ENCODE measurements at places on chromosomes 5 and 9. TPM values are rescaled to one million over a fixed set of nuclear protein-coding genes. Genes with fewer than 3 reads are reported as not detected.

The ARID3C gene
- total RNA-seq, result not detected

The CARD9 gene
- total RNA-seq, result 1.2 TPM

The THBS4 gene
- 51.4 TPM for total RNA-seq

The PCDHGA8 gene
- total RNA-seq, result 8.5 TPM

The OSMR gene
- 11.7 TPM for total RNA-seq

The FIBCD1 gene
- 0.58 TPM for total RNA-seq

The FGFR4 gene
- total RNA-seq, result 0.93 TPM

The MELK gene
- total RNA-seq, result 0.27 TPM

The PCDHB16 gene
- 1.4 TPM for total RNA-seq

The SLC46A2 gene
- total RNA-seq, result not detected

The RABL6 gene
- 64.1 TPM for total RNA-seq

The RC3H2 gene
- 37.7 TPM for total RNA-seq

The CAMK4 gene
- 0.36 TPM for total RNA-seq

The MZB1 gene
- 0.58 TPM for total RNA-seq

The NTNG2 gene
- total RNA-seq, result 1.9 TPM

The FBXL7 gene
- total RNA-seq, result 27.7 TPM

The FXN gene
- 43.4 TPM for total RNA-seq

The ARHGEF28 gene
- 2.1 TPM for total RNA-seq

The FOXI1 gene
- not detected for total RNA-seq

The TLX3 gene
- not detected for total RNA-seq

The NUTM2F gene
- not detected for total RNA-seq

The TNFAIP8 gene
- 3.2 TPM for total RNA-seq

The MRPL22 gene
- total RNA-seq, result 78.4 TPM

The PRELID1 gene
- 40.0 TPM for total RNA-seq

The PGM5 gene
- 190 TPM for total RNA-seq

The ARRDC1 gene
- total RNA-seq, result 16.2 TPM

The ADAMTS16 gene
- not detected for total RNA-seq

The EIF4EBP3 gene
- 13.1 TPM for total RNA-seq

The RAPGEF6 gene
- total RNA-seq, result 9.6 TPM

The PCDHGB2 gene
- 8.8 TPM for total RNA-seq

The ARL14EPL gene
- not detected for total RNA-seq

The GRIN3A gene
- 0.49 TPM for total RNA-seq

The PPP1R26 gene
- total RNA-seq, result 20.9 TPM

The C8G gene
- total RNA-seq, result 3.6 TPM

The KIAA0825 gene
- total RNA-seq, result 2.2 TPM

The CREB3 gene
- 20.6 TPM for total RNA-seq

The TLR4 gene
- total RNA-seq, result 14.2 TPM

The DRD1 gene
- total RNA-seq, result not detected

The SAXO1 gene
- total RNA-seq, result 0.03 TPM

The ARHGEF39 gene
- 0.27 TPM for total RNA-seq

The PCDH1 gene
- 16.1 TPM for total RNA-seq

The SCGB3A2 gene
- total RNA-seq, result not detected

The LAMC3 gene
- 0.66 TPM for total RNA-seq

The C5orf52 gene
- total RNA-seq, result not detected

The SNCB gene
- total RNA-seq, result 0.44 TPM

The GRM6 gene
- not detected for total RNA-seq

The TMC1 gene
- total RNA-seq, result 0.25 TPM

The TMEM252 gene
- total RNA-seq, result not detected

The SOHLH1 gene
- total RNA-seq, result not detected

The CCIN gene
- total RNA-seq, result not detected

The IFNA4 gene
- not detected for total RNA-seq

Data from left ventricle myocardium inferior (tissue), 1 donor.